ENCODE measurements at places on chromosomes 4 and X. TPM values are rescaled to one million over a fixed set of nuclear protein-coding genes. Genes with fewer than 3 reads are reported as not detected.

DCAF8L2 gene
- not detected for polyA plus RNA-seq

GPR82 gene
- 0.19 TPM for polyA plus RNA-seq

- no peak for DNase-seq
Measured at GRCh38 chrX:150372280-150372679, 9.2 kb downstream of the MAMLD1 start.

DNA sequence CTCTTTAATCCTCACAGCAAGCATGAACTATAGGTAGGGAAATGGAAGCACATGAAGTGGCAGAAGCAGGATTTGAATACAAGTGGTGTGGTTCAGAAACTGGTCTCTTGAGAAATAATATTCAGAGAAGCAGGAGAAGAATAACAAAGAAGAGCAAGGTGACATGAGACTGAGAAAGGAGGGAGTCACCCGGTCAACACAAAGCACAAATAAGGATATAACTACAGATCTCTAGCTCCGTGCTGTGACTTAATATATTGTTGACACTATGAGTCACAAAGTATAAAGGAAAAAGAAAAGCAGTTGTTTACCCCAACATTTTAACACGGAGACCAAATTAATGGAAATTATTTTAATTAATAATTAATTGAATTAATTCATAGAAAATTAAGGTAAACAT lies 204.5 kb downstream of the CPE start:
- DNase-seq, result no peak

ADH7 gene
- not detected for polyA plus RNA-seq

DNA sequence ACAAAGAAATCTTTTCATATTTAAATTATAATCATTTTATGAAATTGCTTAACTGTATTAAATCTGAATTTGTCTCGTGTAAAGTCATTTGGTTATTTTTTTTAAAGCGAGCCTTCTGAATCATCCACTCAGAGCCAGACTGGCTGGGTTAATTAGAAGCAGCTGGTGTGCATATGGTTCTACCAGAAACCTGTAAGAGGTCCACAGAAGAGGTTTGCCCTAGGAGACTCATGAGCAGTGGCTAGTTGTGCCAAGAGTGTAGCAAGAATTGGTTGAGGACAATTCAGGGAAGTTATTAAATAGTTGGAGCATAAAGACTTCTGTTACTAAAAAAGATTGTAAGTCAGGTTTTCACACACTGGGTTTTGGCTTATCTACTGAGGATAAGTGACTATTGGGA lies 267.4 kb downstream of the IL1RAPL2 start:
- DNase-seq, result no peak

DNA sequence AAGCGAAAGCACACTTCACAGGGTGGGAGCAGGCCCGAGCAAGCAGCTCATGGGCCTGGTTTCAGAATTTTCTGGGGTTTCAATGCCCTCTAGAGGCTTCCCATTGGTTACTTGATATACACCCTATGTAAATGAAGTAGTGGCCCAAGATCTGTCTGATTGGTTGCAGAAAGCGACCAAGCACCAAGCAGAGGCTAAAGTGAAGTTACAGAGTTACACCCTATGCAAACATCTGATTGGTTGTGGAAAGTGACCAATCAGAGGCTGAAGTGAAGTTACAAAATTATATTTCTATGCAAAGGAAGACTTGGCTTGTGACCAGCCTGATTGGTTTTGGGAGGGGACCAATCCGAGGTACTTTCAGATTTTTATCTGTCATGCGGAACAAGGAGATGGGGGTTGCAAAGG lies 8.2 kb downstream of the FHIP1A start:
- DNase-seq, result no peak
